Activated T-helper 1 cell treated with anti-CD3 and anti-CD28 coated beads, Interleukin-12 subunit alpha, Interleukin-12 subunit beta, Interleukin-2, Interleukin-4 antibody, amounts not matched to agents 30 ng/mL and 10 ng/mL and 1 ng/mL, durations not matched to agents 14 hours and 24 hours and 36 hours (primary cell): ENCODE measurements at places on chromosomes 1 and 21.

- DNase-seq = no peak
- peaks cover 54% of the 10 kb centered on the region for H3K4me1 ChIP-seq
- peak within 1 kb of the TSS; percentile 92 for H3K4me3 ChIP-seq
- H3K27me3 ChIP-seq = no peaks in the 10 kb centered on the region
- peaks cover 35% of the 10 kb centered on the region for H3K36me3 ChIP-seq
Measured at GRCh38 chr1:198638894-198639635, at the start of gene PTPRC. Gene PTPRC, plus strand, starts transcription at chr1:198639040. Its CDS starts 229 bp downstream, at chr1:198639269.

- no peak overlapping the region for H3K27ac ChIP-seq
- H3K36me3 ChIP-seq = peaks cover 23% of the 10 kb centered on the region
- H3K4me1 ChIP-seq = peaks cover 14% of the 10 kb centered on the region
- no peak for DNase-seq
- H3K4me3 ChIP-seq = no peak overlapping the region
Measured at GRCh38 chr1:235156265-235156664, 4.8 kb downstream of the RBM34 start.

DNA sequence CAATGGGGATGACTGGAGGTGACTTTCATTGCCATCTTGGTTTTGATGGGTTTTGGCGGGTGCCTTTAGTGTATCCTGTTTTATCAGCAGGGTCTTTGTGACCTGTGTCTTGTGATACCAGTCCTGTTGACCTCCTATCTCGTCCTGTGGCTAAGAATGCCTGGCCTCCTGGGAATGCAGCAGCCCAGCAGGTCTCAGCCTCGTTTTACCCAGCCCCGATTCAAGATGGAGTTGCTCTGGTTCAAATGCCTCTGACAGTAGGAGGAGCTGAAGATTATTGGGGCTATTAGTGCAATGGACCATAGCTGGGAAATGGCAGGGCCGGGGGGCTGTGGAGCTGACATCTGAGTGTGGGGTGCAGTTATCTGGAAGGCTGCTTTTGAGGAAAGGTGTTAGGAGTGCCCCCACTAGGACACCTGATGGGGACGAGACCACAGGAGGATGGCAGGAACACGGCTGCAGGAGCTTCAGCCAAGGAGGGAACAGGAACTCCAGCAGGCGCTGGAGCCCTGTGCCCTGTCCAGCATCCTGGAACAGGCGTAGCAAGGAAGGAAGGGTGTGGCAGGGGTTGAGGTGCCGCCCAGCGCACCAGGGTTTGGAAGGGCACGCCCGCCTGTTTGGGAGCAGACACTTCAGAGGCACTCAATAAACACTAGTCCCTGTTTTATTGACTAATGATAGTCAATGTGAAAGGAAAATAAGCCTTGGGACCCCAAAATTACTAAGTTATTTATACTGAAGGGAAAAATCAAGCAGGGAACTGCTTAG lies 15.3 kb upstream of the AGPAT3 start:
- no peak overlapping the region for H3K27ac ChIP-seq
- H3K36me3 ChIP-seq = peaks cover 4% of the 10 kb centered on the region
- peaks cover 21% of the 10 kb centered on the region for H3K4me1 ChIP-seq
- DNase-seq = no peak

DNA sequence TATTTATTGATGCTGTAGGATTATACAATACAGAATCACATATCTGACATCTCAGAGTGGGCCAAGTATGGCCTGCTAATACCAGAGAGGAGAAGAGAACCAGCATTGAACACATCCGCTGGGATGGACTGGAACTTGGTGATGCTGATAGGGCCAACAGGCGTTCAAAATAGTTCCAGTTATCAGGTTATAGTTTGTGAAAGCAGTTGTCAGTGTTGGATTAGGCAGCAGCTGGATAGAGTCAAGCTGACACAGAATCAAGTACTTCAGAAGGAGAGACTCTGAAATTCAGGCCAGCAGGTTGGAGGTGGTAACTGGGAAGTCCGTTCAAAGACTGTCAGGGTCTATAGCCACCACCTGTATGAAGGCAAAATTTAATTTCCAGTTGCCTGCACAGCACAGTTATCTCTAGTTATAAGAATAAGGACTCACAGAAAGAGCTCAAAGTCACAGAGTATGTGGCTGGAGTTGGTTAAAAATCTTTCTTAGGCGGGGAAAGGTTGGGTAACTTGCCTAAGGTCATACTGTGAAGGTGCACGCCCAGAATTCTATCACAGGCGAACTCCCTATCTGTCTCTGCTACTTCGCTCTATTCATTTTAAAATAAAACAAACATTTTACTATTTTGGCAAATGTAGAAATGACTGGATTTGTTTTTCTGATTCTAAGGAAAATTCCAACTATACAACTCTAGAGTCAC lies 9.9 kb upstream of the DIPK1A start:
- H3K36me3 ChIP-seq = no peaks in the 10 kb centered on the region
- peak overlapping the region; percentile 34 for H3K27ac ChIP-seq
- DNase-seq = no peak
- no peaks in the 10 kb centered on the region for H3K27me3 ChIP-seq
- peaks cover 62% of the 10 kb centered on the region for H3K4me1 ChIP-seq

GRCh38 chr1:212649020-212649419 lies 40.5 kb downstream of the ATF3 start:
- H3K27me3 ChIP-seq = peaks cover 20% of the 10 kb centered on the region
- DNase-seq = no peak
- H3K36me3 ChIP-seq = no peaks in the 10 kb centered on the region
- H3K4me3 ChIP-seq = no peak overlapping the region
- no peak overlapping the region for H3K27ac ChIP-seq

- H3K36me3 ChIP-seq = no peaks in the 10 kb centered on the region
- H3K4me3 ChIP-seq = no peak overlapping the region
- no peak for DNase-seq
- H3K27me3 ChIP-seq = peaks cover 2% of the 10 kb centered on the region
- no peaks in the 10 kb centered on the region for H3K4me1 ChIP-seq
Measured at GRCh38 chr1:229107304-229107815, 163.6 kb upstream of the RAB4A start.

DNA sequence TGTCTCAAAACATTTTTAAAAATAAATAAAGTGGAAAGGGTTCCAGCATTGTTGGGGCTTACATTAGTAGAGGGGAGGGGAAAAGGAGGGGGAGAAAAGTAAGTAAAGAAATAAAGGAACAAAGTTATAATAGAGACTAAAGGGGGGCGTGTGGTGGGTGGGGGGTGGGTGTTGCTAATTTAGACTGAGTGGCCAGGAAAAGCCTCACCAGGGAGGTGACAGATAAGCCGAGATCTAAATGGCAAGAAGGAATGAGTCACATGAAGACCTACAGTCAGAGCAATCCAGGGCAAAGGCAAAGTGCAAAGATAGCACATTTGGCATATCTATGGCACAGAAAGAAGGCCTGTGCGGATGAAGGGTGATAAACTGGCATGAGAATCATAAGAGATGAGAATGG lies 7.5 kb downstream of the MPL start:
- peaks cover 25% of the 10 kb centered on the region for H3K4me1 ChIP-seq
- peaks cover 8% of the 10 kb centered on the region for H3K27me3 ChIP-seq
- H3K4me3 ChIP-seq = no peak overlapping the region
- no peak for DNase-seq
- peaks cover 2% of the 10 kb centered on the region for H3K36me3 ChIP-seq

DNA sequence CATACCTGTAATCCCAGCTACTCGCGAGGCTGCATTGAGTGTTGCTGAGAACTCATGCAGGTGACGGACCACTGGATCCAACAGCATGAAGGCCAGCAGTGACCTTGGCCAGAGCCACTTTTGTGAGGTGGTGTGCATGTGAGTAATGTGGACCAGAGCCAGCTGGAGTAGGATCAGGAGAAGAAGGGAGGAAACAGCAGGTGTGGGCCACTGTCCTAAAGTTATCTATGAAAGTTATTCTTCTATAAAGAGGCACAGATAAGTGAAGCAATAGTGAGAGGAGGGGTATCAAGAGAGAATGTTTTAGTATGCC lies 47.8 kb downstream of the TCP10L start:
- peaks cover 7% of the 10 kb centered on the region for H3K27me3 ChIP-seq
- no peaks in the 10 kb centered on the region for H3K36me3 ChIP-seq
- peaks cover 12% of the 10 kb centered on the region for H3K4me1 ChIP-seq
- H3K4me3 ChIP-seq = no peak overlapping the region

DNA sequence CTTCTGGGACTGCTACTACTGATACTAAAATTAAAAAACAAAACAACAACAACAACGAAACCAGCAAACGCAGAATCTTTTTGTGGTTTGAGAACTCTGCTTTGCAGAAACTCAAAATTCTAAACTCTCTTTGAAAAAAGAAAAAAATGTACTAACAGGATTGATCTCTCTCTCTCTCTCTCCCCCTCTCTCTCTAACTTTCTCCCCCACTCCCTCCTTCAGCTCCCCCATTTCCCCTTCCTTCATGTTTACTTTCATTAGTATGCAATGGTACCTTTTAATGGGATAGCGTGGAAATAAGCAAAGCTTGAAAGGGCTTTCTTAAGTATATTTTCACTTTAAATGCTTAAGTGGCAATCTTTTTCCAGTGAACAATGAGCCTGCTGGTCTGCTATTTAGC lies 562.6 kb upstream of the ADGRL2 start:
- no peak overlapping the region for H3K4me3 ChIP-seq
- no peaks in the 10 kb centered on the region for H3K27me3 ChIP-seq
- H3K27ac ChIP-seq = no peak overlapping the region
- no peak for DNase-seq
- H3K36me3 ChIP-seq = no peaks in the 10 kb centered on the region
- H3K4me1 ChIP-seq = peaks cover 5% of the 10 kb centered on the region

DNA sequence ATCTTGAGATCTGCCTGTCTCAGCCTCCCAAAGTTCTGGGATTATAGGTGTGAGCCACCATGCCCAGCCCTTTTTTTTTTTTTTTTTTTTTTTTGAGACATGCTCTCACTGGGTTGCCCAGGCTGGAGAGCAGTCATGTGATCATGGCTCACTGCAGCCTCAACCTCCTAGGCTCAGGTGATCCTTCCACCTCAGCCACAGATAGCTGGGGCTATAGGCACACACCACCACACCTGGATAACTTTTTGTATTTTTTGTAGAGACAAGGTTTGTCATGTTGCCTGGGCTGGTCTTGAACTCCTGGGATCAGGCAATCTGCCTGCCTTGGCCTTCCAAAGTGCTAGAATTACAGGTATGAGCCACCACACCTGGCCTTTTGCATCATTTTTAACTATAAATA lies 17.7 kb upstream of the PRRC2C start:
- no peaks in the 10 kb centered on the region for H3K4me1 ChIP-seq
- no peak overlapping the region for H3K4me3 ChIP-seq
- no peak for DNase-seq
- H3K27me3 ChIP-seq = peaks cover 9% of the 10 kb centered on the region
- H3K36me3 ChIP-seq = no peaks in the 10 kb centered on the region

GRCh38 chr1:53543778-53544695 lies 84.8 kb downstream of the DMRTB1 start:
- DNase-seq = no peak
- H3K27ac ChIP-seq = no peak overlapping the region
- no peaks in the 10 kb centered on the region for H3K36me3 ChIP-seq
- H3K27me3 ChIP-seq = no peaks in the 10 kb centered on the region

- DNase-seq = no peak
- H3K36me3 ChIP-seq = peaks cover 3% of the 10 kb centered on the region
- H3K27ac ChIP-seq = peak overlapping the region; percentile 29
Measured at GRCh38 chr1:118983558-118984041, 4.5 kb downstream of the TBX15 start.

DNA sequence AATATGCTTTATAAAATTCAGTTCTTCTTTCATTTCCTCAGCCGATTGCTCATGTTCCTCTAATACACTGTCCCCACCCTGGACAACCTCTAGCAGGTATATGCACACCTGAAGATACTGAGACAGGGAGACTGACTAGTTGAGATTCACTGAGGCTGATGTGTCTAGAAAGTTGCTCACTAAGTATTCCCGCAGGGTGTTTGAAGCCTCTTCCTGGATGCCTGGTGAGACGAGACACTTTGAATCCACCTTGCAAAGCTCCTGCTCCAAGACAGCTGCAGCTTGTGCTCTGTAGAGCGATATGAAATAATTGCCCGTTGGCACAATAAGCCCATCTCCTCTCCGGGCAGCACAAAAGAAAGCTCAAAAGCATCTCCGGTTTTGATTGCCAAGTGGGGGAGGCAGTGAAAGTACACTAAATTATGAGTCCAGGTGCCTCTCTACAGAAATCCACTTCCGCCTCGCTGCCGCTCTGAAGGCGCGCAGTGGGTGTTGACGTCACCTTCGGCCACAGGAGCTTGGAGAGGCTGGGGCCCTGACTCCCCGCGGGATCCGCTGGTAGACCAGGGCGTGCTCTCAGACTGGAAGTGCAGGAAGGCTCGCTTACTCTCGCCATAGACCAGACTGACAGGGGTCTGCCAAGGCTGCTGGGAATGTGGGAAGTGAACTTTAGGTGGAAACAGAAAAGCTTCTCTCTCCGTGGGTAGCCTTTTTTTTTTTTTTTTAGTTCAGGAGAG lies 46.3 kb downstream of the GPA33 start:
- H3K4me3 ChIP-seq = peak overlapping the region; percentile 79
- H3K27me3 ChIP-seq = peaks cover 29% of the 10 kb centered on the region
- H3K27ac ChIP-seq = no peak overlapping the region

- no peak overlapping the region for H3K27ac ChIP-seq
- H3K4me1 ChIP-seq = no peaks in the 10 kb centered on the region
- peaks cover 1% of the 10 kb centered on the region for H3K27me3 ChIP-seq
Measured at GRCh38 chr1:164272156-164272555, 286.8 kb upstream of the PBX1 start.

DNA sequence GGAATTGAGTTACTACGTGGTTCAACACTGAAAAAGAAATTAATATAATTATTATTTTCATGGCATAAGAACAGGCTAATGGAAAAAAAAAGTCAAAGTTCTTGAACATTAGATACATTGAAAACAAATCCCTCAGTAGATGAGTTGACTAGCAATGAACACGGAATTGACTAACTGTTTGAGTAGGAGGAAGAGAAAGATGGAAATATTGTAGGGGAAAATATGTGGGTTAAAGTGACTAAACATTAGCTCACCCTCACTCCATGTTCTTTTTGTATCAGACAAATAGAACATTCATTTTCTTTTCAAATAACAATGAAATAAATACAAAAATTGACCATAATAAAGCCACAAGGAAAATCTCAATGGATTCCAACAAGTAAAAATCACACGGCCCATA lies 84.3 kb downstream of the KCNK2 start:
- no peaks in the 10 kb centered on the region for H3K36me3 ChIP-seq
- H3K4me1 ChIP-seq = no peaks in the 10 kb centered on the region
- no peak for DNase-seq
- H3K27me3 ChIP-seq = no peaks in the 10 kb centered on the region
- H3K4me3 ChIP-seq = no peak overlapping the region
- H3K27ac ChIP-seq = no peak overlapping the region

DNA sequence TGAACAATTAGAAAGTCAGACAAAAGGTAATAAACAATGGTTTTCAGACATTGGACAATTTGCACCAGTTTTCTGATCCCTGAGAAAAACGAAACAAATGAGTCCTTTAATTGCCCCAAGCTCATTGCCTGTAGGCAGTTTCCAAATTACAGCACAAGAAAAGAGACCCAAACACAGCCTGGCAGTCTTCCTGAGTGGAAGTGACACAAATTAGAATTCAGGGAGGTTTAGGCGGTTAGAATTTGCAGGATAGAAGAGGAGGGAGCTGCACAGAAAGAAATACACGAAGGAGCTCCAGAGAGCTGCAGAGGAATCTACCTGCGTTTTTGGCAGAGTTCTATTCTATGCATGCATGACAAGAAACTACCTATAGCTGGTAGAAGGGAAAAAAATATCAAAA lies 115.7 kb downstream of the PIGK start:
- H3K27me3 ChIP-seq = no peaks in the 10 kb centered on the region
- H3K4me1 ChIP-seq = no peaks in the 10 kb centered on the region
- H3K27ac ChIP-seq = no peak overlapping the region
- H3K36me3 ChIP-seq = no peaks in the 10 kb centered on the region
- no peak for DNase-seq
